ENCODE measurements at places on chromosomes 4 and X. TPM values are rescaled to one million over a fixed set of nuclear protein-coding genes. Genes with fewer than 3 reads are reported as not detected.

BMP3 gene
- total RNA-seq = not detected

PLP1 gene
- total RNA-seq = not detected

LRIT3 gene
- not detected for total RNA-seq

PABPC1L2B gene
- not detected for total RNA-seq

UGT8 gene
- 0.15 TPM for total RNA-seq

All from A549 treated with Mapracorat at 1 μM for 4 hours (cell line).